Hematopoietic multipotent progenitor cell treated with erythropoietin and hydrocortisone succinate and interleukin-3 and kit ligand, for 6 days (in vitro differentiated cells): ENCODE measurements at places on chromosomes 12 and 14.
A peak's percentile ranks its signal among the peaks of the same experiment; 100 is the strongest.

GRCh38 chr14:105206873-105207272 is 25.8 kb upstream of the NUDT14 start:
- no peak for DNase-seq

DNA sequence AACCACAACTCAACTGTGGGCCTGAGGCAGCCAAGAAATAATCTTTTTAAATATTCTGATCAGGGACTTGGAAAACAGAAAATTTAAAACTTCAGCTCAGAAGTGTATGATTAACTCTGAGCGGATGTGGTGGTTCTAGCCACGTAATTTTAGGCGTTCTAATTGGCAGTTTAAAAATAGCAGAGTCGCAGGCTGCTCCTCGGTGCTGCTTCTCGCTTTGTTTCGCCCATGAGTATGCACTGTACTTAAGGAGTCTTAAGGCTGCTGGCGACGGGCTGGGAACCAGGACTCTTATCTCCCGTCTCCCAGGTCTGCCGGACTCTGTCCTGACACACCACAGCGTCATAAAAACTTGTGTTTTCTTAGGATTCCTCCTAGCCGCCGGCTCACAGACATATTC is 113.4 kb upstream of the PELI2 start:
- DNase-seq, result peak; percentile 42

- DNase-seq, result no peak
These were observed 220.7 kb downstream of the NOVA1 start for GRCh38 chr14:26377150-26377549.

- no peak for DNase-seq
These were observed 3.2 kb downstream of the PGF start for GRCh38 chr14:74952180-74952665.

DNA sequence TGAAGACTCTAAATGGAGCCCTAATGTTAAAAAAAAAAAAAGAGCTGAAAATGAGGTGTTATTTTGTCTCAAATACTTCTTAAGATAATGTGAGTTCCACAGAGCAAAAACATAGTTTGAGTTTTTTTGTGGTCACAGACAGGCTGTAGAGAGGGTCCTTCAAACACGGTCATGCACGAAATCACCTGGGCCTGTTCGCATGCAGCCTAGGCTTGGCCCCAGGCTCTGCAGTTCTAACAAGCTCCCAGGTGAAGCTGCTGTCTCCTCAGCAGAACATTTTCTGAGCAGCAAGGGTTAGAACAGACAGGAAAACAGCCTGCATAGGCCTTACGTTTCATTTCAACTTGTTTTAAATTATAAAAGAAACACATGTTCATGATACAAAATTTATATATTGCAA is 65.4 kb upstream of the TBPL2 start:
- no peak for DNase-seq

GRCh38 chr12:58537278-58537677 is 383.0 kb downstream of the LRIG3 start:
- DNase-seq, result no peak

GRCh38 chr14:55138091-55138490 is 9.0 kb downstream of the LGALS3 start:
- peak; percentile 45 for DNase-seq

DNA sequence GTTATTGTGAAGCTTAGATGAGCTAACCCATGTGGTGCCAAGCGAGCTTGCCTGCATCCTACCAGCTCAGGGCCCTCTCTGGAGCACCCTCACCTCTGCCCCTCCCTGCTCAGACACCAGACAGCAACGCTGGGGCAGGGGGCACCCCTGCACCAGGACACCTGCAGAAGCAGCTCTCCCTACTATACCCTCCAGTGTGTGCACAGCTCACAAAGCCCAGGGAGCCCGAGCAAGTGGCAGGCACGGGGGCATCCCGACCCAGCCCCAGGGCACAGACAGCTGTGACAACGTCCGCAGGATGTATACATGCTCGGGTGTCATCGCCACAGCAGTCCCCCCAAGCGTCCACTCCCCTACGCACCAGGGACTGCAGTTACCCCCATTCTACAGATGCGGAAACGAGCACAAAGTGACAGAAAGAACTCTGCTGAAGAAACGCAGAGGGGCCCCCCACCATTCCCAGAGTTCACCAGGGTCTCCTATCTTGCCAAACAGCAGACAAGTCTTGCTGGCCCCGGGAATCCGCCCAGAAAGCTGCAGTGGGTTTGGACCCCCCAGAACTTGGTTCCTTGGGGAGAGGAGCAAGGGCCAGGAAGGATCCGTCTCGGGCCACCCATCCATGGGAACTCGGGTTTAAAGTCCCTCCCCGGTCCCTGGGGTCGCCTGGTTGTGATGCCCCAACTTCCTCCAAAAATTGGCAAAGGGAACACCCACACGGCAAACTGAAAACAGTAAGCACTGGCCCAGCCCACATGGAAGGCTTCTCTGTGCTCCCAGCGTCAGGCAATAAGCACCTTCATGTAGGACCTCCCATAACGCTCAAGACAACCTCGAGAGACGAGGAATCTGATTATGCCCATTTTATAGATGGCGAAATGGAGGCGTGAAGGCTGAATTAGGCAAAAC is 12.0 kb downstream of the NCOR2 start:
- DNase-seq, result no peak

DNA sequence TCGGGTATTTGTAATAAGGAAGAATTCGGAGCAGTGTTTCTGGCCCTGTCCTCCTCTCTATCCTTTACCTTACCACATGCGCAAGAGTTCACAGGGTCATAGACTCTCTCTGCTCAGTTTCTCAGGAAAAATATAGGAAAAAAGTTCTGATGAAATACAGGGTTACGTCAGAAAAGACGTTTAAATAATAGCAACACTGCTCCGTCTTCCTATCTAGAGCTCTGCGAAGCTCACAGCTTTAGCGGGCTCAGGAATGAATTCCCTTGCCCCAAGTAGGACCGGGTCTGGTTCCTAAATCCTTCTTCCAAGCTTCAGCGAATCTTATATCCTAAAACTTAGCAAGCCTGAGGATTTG is 365 bp downstream of the CCDC59 start:
- DNase-seq, result peak; percentile 18

- DNase-seq, result no peak
These were observed 5.8 kb downstream of the ARHGEF40 start for GRCh38 chr14:21075719-21076437.

DNA sequence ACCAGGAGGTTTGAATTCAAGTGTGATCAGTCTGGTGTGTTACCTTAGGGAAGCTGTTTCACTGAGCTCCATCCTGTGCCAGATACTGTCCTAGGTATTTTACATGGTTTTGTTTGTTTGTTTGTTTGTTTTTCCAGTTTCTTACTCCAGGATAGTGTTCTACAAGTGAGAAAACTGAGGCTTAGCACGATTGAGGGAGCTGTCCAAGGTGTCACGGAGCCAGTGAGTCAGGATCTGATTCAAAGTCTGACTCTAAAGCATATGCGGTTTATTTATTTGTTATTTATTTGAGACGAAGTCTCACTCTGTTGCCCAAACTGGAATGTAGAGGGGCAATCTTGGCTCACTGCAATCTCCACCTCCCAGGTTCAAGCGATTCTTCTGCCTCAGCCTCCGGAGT is 79.7 kb upstream of the GNG2 start:
- DNase-seq, result no peak

GRCh38 chr14:96121660-96122395 is 82.7 kb downstream of the C14orf132 start:
- no peak for DNase-seq

GRCh38 chr12:24853588-24853987 is 95.3 kb downstream of the BCAT1 start:
- DNase-seq, result no peak

DNA sequence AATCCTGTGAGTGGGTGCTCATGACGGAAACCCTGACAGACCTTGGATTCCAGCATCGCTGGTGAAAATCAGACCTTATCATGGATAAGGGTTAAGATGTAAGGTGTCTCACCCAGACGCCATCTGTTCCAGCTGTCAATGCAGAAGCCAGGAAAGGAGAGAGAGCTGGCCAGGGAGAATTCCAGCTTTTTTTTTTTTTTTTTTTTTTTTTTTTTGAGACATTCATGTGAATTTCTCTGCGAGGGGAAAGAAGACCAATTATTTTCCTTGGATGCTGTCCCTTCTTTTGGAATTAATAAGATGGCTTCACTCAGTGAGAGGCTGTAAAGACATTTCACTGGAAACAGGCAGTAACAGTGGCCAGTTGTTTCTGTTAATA is 1.8 kb downstream of the TRAF3 start:
- no peak for DNase-seq

DNA sequence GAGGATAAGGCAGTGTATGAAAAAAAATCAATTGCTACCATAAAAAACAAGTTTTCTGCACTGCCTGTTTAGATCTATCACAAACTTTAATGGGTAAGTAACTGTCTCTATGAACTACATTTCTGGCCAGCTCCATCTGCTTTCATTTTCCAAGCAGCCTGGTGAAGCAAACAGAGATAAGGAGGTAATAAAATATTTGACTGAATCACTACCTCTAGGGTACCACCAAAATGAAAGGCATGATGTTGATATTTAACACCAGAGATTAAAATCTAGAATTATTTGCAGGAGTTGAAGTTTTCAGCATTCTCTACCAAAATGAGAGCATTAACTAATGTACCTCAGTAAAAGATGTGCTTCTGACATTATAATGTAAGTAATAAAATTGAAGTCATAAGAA is 863.5 kb upstream of the MGAT4C start:
- DNase-seq, result no peak
